ENCODE measurements at places on chromosomes 1 and 21. TPM values are rescaled to one million over a fixed set of nuclear protein-coding genes. Genes with fewer than 3 reads are reported as not detected.

The RAB42 gene
- 3.5 TPM for total RNA-seq

DNA sequence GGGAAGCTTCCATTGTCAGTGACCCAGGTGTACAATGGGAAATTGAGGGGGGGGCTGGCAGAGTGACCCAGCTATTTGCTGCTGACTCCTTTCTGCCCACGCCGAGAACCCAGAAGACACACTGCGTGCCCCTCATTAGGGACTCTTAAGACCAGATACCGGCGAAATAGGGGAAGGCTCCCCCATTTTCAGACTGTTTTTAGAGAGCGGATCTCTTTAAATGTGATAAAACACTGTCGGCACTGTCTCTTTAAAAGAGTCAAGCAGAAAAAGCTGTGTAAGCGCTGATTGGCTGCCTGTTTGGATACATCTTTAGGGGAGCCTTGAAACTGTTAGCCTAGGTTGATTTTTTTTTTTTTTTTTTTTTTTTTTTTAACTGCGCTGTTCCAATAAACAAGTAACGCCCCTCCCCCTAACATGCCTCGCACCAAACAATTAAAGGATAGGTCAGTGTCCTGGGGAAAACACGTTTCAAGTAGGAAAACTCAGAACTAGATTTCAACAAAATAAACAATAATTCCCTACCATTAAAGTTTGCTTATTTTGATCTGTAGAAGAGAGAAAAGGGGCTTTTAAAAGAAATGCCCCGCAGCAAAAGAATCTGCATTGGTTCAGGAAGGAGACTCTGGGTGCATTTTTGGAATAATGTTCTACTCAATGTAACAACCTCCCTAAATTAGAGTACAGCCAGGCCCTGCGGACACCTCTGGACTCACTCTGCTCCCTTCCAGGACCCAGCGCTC lies 1.4 kb upstream of the SSBP3 start:
- peak; percentile 89 for DNase-seq
- H3K36me3 ChIP-seq, result no peaks in the 10 kb centered on the region
- H3K4me1 ChIP-seq, result peaks cover 6% of the 10 kb centered on the region
- peak overlapping the region; percentile 76 for H3K27ac ChIP-seq
- H3K4me3 ChIP-seq, result peak overlapping the region; percentile 55

DNA sequence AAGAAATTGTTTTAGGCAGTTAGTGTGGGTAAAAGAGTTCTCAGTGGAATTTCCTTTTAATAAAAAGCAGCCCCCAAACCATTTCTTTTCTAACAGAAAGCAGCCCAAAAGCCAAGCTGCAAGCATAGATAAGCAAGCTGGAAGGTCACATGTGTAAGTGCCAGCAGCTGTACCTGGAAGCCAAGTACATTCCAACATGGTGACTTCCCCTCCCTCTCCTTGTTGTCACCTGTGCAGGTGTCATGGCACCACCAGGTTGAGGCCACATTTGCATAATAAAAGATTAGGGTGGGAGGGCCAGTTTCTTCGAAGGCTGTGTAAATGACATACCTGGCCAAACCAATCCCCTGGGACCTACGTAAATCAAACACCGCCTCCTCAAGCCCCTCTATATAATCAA lies 240.3 kb upstream of the RAB4A start:
- H3K27ac ChIP-seq, result no peak overlapping the region
- no peak overlapping the region for H3K4me3 ChIP-seq
- no peaks in the 10 kb centered on the region for H3K4me1 ChIP-seq

- H3K4me1 ChIP-seq, result no peaks in the 10 kb centered on the region
- no peaks in the 10 kb centered on the region for H3K36me3 ChIP-seq
- no peak within 1 kb of the TSS for H3K27ac ChIP-seq
- no peak within 1 kb of the TSS for H3K4me3 ChIP-seq
- DNase-seq, result no peak
- H3K27me3 ChIP-seq, result peaks cover 85% of the 10 kb centered on the region
These were observed at the start of gene CR1 for GRCh38 chr1:207495801-207496792. CR1 (plus strand) TSS chr1:207496157; CDS start chr1:207496268, 111 bp downstream.

The SLC44A5 gene
- total RNA-seq, result 1.2 TPM

The AMPD1 gene
- total RNA-seq, result 0.19 TPM

DNA sequence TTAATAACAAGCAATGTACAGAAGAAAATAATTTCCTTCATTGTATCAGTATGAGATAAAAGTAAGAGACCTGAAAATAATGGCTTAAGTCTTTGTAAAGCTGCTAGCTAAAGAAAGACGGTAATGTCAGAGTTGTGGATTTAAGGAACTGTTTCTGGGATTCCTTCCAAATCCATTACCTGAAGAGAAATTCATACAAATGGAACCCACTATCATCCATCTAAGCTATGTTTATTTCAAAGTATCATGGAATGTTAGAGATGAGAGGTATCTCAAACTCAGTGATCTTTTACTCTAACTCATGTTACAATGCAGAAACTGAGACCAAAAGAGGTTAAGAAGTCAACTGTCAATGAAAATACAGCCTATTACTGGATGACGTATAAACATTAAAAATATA lies 197.7 kb downstream of the DENND1B start:
- H3K27me3 ChIP-seq, result no peaks in the 10 kb centered on the region
- no peak overlapping the region for H3K4me3 ChIP-seq
- H3K36me3 ChIP-seq, result no peaks in the 10 kb centered on the region

DNA sequence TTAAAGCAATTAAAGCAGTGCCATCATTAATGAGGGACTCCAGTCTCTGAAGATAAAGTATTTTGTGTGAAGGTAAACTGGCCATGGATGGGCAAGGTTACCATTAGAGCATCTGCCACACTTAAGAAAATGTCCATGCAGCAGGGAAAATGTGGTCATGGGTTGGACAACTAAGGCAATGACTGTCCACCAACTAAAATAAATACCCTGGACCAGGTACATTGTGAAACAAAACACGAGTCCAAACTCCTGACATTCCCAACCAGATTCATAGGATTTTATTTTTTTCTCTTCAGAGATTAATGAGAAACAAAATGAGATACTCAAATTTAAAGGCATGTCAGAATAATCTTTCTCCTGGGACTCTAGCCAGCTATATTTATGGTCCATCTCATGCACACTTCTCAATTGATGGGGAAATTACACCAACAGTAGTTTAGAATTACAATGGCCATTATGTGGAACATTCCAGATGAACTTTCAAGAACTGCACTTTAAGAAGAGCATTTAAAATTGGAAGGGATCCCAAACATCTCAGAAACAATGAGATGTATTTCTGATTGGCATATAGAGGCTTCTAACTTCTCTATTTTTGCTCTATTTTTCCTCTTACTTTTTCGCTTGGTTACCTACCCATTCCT lies 8.1 kb downstream of the GBP7 start:
- DNase-seq, result peak; percentile 45
- H3K27me3 ChIP-seq, result no peaks in the 10 kb centered on the region
- no peaks in the 10 kb centered on the region for H3K36me3 ChIP-seq
- no peak overlapping the region for H3K27ac ChIP-seq
- H3K4me3 ChIP-seq, result no peak overlapping the region

DNA sequence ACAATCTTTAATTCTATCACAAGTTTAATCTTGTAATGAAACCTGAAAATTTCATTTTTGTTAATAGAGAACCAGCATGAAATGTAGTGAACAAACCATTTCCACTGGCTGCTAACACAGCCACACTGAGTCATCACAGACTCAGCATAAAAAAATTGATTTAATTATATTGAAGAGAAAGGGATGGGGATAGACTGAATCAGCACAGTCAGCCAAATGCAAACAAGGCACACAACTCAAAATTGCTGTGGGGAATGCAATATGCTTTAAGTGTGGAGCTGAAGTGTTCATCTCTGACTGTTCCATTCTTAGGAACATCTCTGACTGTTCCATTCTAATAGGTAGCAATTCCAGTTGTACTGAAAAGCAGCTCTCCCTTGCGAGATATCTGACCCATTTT lies 299.8 kb downstream of the MRPL39 start:
- H3K4me1 ChIP-seq, result no peaks in the 10 kb centered on the region
- DNase-seq, result no peak
- no peaks in the 10 kb centered on the region for H3K36me3 ChIP-seq
- no peaks in the 10 kb centered on the region for H3K27me3 ChIP-seq

The HSD3B1 gene
- not detected for total RNA-seq

DNA sequence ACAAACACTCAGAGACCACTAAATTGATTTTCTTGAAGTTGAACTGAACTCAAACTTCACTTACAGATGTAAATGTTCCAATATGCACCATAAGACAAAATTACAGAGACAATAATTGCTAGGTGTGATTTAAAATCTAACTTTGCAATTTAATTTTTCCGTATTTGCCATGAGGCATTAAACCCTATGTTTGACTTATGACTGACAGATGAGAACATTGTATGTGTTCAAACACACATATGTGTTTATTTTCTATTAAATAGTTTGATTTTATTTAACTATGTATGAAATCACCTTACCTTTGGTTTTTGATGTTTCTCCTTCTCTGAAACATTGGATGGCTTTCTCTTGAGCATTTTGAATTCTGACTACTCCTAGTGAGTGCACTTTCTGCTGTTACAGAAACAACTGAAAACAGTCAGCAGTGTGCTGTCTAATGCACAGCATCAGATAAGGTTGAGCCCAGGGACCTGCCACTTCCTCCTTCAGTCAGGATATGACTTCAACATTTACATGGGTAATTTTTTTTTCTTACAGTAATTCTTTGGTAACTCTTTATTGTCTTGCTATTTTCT lies at the start of gene SAMSN1:
SAMSN1 (minus strand) TSS at position 410 of the 575 bp plus-strand sequence; CDS start at position 356, 54 bp downstream.
- no peaks in the 10 kb centered on the region for H3K4me1 ChIP-seq

DNA sequence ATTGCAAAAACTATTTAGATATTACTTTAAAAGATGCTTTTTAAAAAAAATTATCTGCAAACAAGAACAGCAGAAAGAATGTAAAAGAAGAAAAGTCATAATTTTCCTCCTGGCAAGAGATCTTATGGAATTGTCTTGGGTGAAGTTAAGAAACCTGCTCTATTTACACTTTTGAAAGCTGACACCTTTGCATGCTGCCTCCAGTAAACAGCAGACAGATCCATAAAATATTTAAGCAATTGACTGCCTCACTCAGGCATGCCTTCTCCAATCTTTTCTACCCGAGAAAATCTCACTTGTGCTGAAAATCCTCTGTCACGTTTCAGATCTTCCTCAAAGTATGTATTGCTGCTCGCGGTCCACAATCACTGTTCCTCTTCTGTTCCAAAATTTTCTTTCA lies 107.9 kb upstream of the ZP4 start:
- H3K27ac ChIP-seq, result no peak overlapping the region
- H3K4me3 ChIP-seq, result no peak overlapping the region
- H3K36me3 ChIP-seq, result no peaks in the 10 kb centered on the region
- no peaks in the 10 kb centered on the region for H3K27me3 ChIP-seq
- no peak for DNase-seq
